Tongue (tissue), 3 donors: ENCODE measurements at places on chromosomes 12 and 14.
A peak's percentile ranks its signal among the peaks of the same experiment; 100 is the strongest.

- no peak for DNase-seq
Observed at GRCh38 chr12:89069431-89069830, 282.9 kb downstream of the DUSP6 start.

DNA sequence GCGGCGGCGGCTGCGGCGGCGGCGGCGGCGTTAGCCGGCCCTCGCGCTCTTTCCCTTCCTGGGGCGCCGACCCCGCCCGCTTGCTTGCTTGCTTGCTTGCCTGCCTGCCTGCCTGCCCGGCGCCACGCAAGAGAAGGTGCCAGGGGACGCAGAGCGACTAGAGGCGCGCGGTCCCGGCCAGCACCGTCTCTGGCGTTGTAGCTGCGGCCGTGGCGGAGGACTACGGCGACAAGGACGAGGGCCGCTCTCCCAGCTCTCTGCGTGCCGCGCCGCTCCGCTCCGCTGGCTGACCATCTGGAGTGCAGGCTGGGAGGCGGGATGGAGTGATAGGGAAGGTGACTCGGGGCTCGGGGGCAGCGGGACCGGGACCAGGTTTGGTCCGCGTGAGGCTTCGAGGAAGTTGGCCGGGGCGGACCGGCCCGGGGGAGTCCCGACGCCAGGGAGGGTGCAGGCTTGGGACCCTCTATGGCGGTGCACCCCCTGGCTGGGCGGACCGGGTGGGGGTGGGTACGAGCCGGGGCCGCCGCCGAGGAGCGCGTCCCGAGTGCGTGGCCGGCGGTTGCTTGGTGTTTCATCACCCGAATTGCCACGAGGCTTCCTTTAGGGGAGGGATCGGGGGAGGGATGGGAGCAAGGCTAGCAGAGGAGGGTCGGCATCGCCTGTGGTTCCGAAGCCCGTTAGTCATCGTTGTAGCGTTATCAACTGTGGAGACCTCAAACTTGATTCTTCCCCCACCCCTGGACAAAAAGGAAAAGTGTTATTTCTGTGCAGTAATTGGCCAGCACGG, 471 bp downstream of the XPOT start:
- DNase-seq = peak; percentile 70

DNA sequence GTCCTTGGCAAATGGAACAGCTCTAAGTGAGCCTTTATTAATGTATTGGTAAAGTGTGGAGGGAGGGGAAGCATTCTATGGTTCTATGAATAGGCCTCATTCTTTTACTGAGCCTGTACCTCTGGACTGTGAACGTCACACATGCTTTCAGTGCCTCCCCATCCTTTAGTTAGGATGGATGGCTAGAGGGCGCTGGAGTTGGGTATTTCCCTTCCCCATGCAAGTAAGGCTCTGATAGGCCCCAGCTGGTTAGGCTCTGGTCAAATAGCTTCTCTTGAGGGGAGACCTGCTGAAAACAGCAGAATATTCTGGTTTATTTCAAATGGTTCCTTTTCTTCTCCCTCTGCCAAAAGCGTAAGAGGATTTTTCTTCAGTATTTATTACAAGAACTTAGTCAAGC, 860.9 kb upstream of the MDGA2 start:
- peak; percentile 4 for DNase-seq

DNA sequence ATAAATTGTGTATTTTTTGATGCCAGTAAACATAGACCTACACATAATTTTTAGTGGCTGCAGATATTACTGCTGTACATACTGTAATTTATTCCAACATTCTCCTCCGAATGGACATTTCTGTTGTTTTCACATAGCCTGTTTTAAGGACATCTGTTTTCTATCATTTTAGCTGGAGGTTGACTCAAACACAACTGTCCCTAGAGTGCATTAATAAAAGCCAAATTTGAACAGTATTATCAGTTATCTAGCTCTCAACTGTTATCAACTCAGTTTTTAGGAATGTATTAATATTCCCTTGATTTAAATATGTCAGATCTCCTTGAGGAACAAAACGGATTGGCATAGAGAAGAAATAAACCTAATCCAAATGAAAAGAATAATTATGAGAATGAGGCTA, 17.2 kb upstream of the PIWIL1 start:
- DNase-seq = no peak

DNA sequence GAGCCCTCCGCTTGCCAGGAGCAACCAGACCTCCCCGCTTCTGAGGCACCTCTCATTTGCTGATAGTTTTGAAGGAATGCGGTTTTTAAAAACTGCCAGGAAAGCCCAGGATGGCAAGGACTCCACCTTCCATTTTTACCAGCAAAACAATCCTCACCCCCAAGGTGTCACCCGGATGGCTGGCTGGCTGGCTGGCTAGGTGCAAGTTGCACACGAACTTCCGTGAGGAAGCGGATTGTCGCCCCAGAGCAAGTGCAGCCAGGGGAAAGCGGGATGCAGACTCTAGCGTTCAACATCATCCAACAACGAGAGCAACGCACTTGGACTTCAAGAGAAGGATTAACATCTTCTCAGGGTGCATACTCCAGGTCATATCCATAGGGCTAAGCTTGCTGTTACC, 125.4 kb downstream of the RIMBP2 start:
- DNase-seq = no peak

- no peak for DNase-seq
Observed at GRCh38 chr12:47033081-47033480, 46.3 kb upstream of the PCED1B start.

DNA sequence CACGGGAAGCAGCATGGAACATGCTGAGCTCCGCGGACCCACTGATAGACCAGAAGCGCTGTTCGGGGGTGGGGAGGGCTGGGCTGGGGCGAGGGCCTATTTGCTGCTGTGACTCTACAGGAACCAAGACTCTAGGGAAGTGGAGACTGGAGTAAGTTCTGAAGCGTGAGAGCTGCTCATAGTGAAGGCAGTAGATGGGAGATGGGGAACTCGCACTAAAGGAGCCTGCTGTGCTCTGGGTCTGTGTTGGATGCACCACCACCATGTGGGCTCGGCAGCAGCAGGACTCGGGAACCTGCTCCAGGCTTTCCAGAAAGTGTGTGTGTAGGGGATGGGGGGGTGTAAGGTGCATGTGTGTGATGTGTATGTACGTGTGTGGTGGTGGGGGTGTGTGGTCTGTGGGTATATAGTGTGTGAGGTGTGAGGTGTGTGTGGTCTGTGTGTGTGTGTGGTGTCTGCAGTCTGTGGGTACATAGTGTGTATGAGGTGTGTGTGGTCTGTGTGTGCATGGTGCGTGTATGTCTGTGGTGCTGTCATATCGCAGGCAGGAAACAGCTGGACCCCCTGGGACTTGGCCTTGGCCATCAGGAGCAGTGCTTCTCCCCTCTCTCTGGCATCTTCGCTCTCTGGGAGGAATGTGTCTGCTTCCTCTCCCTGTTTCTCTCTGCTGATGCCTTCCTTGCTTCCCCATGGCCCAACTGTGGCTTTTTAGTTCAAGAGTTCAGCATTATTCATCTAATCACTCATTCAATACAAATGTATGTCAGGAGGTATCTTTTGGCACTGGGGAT, 378.9 kb downstream of the FUT8 start:
- no peak for DNase-seq

DNA sequence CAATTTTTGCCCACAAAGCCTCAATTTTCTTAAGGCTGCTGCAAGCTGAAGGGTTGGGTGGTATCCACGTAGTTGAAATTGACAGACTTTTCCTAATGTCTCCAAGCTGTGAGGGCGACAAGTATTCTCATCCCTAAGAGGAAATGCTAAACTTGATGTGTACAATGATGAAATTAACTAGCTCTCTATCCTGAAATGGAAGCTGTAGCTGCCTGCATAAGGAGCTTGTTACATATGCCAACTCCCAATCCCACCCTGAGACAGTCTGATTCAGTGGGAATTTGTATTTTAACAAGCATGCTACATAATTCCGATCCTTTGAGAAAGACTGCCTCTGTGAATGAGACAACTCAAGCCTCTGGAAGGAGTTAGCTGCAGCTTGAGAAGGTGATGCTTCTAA, 45.7 kb upstream of the MDM1 start:
- DNase-seq = no peak

DNA sequence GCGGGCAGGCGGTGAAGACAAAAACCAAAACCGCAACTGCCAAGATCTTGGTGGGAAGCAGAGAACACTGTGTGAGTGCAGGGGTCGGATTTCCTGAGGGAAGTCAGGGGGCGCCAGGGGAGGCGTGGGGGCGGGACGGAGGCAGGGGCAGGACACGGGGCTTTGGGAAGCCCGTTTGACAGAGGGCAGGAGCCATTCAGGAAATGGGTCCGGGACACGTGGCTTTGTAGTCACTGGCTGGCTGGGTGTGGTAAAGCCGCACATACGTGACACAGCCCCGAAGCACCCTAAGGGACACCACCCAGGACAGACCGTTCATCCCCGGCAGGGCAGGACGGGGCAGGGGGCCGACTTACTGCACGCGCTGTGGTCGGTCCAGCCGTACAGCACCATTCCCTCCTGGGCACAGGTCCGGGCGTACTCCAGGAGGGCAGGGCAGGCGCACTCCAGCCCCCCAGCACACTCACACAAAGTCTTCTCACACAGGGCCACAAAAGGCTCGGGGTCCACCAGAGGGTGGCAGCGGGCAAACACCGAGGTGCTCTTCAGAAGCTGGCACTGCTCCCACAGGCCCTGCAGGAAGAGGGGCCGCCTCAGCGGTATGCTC, 49.4 kb downstream of the VWF start:
- DNase-seq = no peak

GRCh38 chr14:66249544-66249943, 236.6 kb upstream of the CCDC196 start:
- DNase-seq = no peak

DNA sequence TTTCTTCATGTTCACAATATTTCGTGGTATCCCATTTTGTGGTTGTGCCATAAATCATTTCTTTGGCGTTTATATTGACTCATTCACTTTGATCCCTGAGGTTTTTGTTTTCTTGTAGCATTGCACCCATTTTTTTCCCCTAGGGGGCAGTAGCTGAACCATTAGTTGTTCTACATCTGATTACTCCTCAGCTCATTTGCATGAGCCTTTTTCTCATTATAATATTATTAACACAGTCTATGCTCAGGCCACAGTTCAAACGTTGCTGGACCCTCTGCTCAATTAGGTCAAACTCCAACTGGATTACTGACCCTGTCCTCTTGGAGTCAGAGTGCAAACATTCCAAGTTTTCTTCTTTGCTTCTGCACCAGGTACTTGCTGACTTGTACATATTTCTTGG, 475.4 kb upstream of the SEL1L start:
- DNase-seq = no peak

DNA sequence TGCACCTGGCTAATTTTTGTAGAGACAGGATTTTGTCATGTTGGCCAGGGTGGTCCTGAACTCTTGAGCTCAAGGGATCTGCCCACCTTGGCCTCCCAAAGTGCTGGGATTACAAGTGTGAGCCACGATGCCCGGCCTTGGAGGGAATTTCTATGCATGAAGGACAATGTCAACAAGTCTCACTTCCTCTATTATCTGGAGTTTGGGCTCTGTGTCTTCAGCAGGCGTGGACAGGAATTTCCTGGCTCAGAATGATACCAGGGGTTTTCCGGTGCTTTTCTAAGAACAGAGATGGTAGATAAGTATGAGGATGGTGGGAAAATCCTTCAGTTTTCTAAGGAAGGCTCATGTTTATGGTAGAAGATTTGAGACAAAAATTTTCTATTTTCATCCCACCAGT, 75.0 kb upstream of the CCDC60 start:
- no peak for DNase-seq

DNA sequence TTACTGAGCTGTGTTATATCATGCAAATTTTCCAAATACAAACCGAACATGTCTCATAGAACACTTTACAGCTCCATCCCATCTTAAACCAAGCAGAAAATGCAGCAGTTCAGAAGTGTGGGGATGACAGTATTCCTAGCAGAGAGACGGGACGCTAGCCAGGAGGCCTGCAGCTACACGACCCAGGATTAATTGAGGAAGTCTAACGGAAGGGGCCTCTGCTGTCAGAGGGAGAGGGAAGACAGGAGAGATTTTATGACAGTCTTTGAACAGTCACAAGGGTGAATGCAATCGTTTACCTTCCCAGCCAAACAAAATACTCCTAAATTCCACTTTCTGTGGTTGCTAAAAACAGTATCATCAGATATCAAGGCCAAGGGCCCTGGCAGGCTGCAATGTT, 261.9 kb downstream of the TMEM132D start:
- DNase-seq = peak; percentile 72

GRCh38 chr12:128337431-128338170, 70.6 kb downstream of the TMEM132C start:
- DNase-seq = peak; percentile 57

DNA sequence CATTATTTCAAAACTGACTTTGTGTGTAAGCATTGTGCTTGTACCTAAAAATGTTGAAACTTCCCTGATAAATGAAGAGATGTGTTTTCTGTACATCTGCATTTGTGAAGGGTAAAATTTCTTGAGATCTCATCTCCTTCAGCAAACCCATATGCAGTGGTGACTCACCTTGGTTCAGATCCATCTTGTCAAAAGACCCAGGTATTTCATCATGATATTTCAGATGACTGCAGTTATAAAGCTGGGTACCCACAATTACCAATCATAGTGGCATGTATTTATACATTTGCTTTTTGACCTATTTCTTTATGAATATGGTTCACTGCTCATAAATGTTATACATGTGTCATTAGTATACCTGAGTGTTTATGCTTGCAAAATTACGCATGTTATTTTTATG, 1213.6 kb downstream of the GALC start:
- DNase-seq = no peak
